Activated CD4-positive, alpha-beta T cell treated with anti-CD3 and anti-CD28 coated beads for 24 hours (primary cell): ENCODE measurements at places on chromosomes 12 and 14.

GRCh38 chr12:56645201-56645716, 525 bp downstream of the ATP5F1B start:
- DNase-seq, result no peak

DNA sequence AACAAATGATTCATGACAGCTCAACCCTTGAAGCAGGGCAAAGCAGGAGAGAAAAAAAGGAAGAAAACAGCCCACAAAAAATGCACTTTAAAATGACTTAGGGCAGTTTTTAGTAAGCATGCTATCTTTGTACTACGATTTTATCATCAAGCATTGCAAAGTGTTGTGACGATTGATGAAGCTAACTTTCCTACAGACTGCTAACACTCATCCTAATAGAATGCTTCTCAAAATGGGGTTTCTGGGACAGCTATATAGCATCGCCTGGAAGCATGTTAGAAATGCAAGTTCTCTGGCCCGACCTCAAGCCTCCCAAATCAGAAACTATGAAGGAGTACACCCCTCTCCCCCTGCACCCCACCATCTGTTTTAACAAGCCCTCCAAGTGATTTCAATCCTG, 256.4 kb downstream of the SSPN start:
- DNase-seq, result no peak

GRCh38 chr12:273382-273781, 10.7 kb upstream of the SLC6A13 start:
- DNase-seq, result no peak

DNA sequence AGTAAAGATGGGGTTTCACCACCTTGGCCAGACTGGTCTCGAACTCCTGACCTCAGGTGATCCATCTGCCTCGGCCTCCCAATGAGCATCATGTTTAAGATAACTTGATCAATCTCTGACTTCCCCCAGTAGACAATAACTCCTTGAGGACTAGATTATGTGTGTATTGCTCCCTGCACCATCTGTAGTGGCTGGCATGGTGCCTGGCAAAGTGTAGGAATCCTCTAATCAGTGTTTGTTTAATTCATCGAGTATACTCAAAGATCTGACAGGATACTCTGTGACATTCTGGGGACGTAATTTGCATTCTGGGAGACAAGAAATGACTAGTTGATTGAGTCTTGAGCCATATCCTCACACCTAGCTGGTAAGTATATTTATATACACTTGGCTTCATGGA, 873.5 kb upstream of the TMEM132C start:
- no peak for DNase-seq

DNA sequence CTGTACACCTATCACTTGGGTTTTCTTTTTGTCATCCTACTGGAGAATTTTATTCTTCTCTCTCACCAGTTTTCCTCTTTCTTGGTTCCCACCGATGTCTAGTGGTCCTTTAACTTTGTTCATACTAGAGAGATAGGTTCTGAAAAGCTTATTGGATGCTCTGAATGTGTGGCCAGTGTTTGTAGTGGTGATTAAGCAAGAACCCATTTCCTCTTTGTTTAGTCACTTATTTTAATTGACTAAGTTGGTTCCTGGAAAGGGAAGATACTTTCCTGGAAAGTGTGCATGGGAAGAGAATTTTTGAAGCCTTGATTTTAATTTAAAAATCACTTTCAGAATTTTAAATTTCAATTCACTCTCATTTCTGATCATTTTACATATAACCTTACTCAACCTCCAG, 127.2 kb downstream of the OTOGL start:
- DNase-seq, result no peak

GRCh38 chr14:29043737-29044136, 277.1 kb downstream of the FOXG1 start:
- DNase-seq, result no peak

GRCh38 chr12:61365001-61365400, 895.2 kb upstream of the USP15 start:
- no peak for DNase-seq

DNA sequence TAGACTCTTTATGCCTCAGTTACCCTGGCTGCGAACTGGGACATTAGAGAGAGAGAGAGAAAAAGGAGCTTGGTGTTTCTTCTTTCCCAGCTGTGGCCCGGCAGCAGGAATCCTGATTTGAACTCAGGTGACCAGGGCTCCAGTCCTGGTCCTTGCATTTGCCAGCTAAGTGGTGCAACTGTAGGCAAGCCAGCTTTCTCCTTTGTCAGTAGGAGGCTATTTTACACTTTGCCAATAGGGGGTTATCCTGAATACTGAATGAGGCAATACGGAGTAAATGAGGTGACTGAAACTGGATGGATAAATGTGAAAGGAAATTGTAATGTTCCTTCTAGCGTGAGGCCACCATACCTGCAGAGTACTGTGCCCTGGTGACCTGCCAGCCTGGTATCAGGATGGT, 27.8 kb downstream of the KCNA5 start:
- DNase-seq, result no peak

DNA sequence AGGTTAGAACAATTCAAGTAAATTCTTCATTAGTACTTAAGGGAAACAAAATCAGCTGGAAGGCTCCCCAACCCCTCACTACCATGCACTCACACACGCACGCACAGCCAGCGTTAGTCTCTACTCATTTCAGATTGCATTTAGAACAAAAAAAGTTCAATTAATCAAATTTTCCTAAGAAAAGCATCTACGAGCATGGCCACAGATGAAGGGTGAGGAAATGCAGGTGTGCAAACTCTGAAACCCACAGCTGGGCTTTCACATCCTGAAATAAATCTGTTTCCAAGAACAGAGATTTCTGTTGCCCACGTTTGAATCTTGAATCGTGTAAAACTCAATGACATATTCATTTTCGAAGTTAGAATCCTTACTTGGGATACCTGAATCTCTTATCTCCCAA, 62.6 kb downstream of the SEL1L start:
- DNase-seq, result no peak

GRCh38 chr12:53097564-53098353, at the start of gene IGFBP6:
Gene IGFBP6, plus strand, starts transcription at chr12:53097667. Its CDS starts 51 bp downstream, at chr12:53097718.
- no peak for DNase-seq

DNA sequence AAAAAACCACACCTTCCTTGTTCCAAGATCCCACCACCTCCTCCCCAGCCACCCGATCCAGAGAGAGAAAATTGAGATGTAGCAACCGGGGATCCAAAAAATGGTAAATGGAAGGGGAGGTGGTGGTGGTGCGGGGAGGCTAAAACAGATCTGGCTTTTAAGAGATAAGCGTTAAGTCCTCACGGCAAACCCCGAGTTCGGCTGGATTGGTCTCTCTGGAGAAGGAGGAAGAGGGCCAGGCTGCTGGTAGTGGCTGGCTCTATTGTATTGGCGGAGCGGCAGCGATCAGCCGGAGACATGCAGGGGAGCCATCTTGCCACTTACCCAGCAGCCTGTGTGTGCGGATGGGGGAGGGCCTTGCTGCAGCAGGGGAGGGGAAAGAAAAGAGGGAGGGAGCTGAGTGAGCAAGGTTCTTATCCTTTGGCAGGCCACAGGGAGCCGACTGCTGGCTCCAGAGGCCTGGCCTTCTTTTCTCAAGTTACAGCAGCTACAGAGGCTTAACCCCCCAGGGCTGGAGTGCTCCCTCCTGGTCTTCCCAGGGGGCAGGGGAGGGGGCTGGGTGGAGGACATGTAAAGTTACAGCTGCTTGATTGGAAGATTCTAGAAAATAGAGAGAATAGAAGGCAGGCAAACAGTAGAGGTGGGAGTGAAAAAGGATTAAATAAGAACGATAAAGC, 14.1 kb upstream of the CDH24 start:
- DNase-seq, result peak; percentile 62

DNA sequence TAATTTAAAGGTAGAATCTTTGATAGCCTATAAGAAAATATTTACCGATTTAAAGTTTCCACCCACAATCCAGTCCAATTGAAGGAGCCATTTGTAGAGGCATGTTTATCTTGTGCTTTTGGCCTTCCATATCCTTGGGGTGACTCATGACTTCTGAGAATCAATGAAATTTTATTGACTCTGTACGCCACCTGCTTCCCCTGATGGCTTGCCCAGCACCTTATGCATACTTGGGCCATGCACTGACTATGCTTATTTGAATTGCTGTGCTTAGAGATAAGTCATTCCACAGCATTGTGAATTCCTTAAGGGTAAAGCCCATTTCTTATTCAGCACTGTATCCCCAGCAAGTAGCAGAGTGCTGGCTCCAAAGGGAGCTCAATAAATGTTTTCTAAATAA, 954.8 kb upstream of the SEL1L start:
- DNase-seq, result no peak

GRCh38 chr14:60163693-60164092, 1.5 kb downstream of the DHRS7 start:
- no peak for DNase-seq

GRCh38 chr12:74043343-74043742, 494.3 kb upstream of the ATXN7L3B start:
- DNase-seq, result no peak

DNA sequence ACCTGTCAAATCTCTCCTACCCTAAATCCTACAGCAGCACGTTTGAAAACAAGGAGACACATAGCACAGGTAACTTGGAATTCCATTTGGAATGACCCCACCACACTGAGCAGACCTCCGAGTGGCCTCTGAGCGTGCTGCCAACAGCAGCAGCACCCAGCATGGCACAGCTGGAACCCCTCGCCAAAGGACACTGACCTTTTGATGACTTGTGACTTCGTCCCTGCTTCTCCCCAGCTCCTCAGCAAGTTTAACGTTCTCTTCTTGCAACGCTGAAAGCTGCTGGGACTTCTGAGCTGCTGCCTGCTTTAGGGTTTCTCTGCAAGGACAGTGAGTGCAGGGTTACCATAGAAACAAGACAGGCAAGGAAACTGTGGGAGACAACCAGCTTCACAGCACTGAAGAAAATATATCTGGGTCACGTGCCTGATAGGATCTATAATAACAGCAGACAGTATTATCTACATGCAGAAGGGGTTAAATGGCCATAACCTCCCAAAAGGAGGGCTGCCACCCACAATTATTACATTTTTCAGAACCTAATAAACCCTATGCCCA, 43.3 kb upstream of the VPS33A start:
- DNase-seq, result no peak

GRCh38 chr14:90810806-90811205, 5.4 kb downstream of the TTC7B start:
- no peak for DNase-seq

GRCh38 chr12:84694116-84694515, 218.5 kb downstream of the SLC6A15 start:
- no peak for DNase-seq

GRCh38 chr14:65574611-65575010, 162.1 kb downstream of the FUT8 start:
- no peak for DNase-seq

DNA sequence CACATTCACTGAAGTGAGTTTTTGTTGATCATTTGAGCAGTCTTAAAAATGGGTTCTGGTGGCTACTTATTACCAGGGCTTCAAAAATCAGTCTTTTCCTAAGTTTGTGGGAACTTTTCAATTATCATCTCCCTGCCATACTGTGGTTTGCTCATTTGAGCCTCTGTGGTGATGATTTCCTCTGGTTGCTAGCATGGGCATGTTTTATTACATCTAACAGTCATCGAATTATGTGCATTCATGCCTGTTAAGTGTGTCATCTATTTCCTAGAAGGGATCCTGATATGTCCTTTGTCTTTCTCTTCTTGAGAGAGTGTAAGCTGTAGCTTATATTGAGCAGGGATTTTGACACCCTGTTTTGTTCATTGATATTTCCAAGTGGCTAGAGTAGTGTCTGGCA, 116.8 kb downstream of the WIF1 start:
- no peak for DNase-seq

DNA sequence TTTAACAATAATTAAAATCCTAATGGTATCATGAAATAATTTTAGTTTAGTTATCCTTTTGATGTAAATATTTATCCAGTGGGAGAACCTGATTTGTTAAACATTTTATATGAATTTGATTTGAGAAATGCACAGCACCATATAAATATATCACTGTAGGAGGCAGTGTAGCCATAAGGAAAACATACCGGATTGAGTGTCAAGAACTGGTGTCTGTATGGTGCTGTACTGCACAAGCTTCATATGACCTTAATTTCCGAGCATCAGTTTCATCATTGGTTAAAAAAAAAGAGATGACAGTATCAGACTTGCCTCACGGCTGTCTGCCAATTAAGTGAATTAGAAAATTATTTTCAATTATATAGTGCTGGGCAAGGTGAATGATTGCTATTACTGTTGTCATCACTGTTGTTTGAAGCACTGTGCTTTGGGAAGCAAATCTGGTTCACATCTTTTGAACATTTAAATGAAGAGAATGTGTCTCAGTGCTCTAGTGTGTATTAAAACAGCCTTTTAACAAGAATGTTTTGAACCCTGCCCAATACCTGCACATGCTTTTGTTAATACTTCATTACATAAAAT, 72.1 kb downstream of the TMTC2 start:
- DNase-seq, result no peak

- DNase-seq, result no peak
These were observed 2.6 kb downstream of the KIAA0586 start for GRCh38 chr14:58430156-58430555.

DNA sequence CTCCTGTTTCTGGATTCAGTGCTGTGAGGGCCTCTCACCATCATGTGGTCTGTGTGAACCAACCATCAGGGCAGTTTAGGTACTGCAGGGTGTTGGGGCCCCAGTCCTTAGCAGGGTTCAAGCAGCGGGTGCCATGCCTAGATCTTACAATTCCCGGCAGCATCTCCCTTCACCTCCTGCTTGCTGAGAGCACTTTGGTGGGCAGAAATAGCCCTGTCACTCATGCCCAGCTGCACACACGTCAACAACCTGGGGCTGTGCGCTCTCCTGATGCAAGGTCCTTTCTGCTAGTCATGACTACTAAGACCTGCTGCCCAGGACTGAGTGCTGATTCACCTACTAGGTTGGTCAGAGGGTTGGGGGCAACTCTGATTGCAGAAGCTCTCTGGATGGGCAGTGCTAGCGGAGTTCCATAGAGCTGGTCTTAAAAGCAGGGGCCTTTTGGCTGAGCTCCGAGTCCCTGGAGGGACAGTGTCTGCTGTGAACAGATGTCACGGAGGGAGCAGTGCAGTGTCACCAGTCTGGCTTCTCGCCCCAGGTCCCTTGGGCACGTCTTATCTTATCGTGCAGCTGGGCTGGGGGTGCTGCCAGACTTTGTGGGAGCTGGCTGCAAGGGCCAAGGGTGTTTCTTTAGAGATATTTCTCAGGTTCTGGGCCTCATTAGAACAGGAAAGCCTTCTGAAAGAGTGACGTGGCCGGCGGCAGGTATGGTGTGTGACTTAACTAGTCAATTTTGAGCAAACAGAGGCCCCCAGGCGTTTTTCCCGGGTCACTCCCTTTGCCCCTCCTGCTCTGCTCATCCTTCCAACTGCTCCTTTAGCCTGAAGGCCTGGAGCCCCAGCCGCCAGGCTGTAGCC, 71.8 kb downstream of the NINJ2 start:
- DNase-seq, result no peak
